ENCODE measurements at places on chromosomes 2 and 18.
A peak's percentile ranks its signal among the peaks of the same experiment; 100 is the strongest.

DNA sequence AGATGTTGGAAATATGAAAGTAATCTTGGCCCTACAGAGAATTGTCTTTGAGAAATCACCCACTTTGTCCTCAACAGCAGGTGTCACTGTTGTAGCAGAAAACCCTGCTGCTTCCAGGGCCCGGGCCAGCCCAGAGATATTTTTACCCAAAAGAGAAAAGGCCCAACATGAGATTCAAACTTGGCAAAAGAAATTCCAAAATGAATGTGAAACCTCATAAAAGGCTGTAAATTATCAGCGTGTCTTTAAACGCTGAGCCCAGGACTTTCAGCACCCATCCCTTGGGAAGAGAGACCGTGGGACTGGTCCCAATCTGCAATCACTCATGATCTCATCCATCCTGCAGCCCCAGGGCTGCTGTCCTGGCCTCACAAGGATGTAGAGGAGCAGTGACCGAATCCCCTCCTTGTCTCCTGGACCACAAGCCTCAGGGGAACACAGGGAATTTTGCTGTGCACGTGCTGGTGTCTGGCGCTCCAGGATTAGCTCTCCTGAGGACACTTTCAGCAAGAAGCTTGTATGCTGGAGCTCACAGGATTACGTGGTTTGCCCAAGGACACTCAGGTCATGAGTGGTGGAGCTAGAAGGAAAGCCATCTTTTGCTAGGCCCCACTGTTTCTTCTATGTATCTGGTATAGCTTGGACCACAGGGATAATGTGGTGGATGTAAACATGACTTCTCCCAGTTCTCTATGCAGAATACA is 202.1 kb downstream of the RNF144A start:
- DNase-seq: no peak

GRCh38 chr2:112494828-112495227 is 12.9 kb downstream of the TTL start:
- DNase-seq: no peak

- peak; percentile 73 for DNase-seq
Observed at GRCh38 chr2:84906108-84906899, 848 bp downstream of the TMSB10 start.

GRCh38 chr2:173684896-173685459 is 280.2 kb downstream of the SP3 start:
- DNase-seq: no peak

- DNase-seq: no peak
Observed at GRCh38 chr18:68588169-68588568, 126.7 kb downstream of the TMX3 start.
